EH (cell line): ENCODE measurements at places on chromosomes 12 and 14.

- DNase-seq, result no peak
Measured at GRCh38 chr12:3747543-3747942, 5.4 kb downstream of the CRACR2A start.

GRCh38 chr12:119204131-119204530 is 25.4 kb downstream of the HSPB8 start:
- DNase-seq, result no peak

DNA sequence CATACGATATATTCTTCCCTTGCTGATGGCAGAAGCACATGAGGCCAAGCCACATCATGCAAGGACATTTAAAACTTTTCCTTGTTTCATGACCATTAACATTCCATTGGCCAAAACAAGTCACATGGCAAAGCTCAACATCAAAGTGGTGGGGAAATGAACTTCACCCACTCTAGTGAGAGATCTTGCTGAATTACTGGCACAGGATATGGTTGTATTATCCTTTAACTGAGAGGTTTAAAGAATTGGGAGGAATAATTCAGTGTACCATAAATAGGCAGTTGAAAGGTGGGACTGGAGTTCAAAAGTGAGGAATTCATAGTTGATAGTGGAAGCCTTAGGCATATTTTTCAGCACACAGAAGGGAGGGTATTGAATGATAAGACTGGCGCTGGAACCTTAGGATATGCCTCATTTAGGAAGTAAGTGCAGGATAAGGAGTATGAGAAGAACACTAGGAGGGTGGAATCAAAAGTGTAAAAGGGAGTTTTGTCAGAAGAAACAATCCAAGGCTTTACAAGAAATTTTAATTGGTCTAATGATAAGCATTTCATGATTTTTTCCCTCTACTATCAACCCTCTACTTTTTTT is 398.8 kb downstream of the C12orf75 start:
- no peak for DNase-seq

DNA sequence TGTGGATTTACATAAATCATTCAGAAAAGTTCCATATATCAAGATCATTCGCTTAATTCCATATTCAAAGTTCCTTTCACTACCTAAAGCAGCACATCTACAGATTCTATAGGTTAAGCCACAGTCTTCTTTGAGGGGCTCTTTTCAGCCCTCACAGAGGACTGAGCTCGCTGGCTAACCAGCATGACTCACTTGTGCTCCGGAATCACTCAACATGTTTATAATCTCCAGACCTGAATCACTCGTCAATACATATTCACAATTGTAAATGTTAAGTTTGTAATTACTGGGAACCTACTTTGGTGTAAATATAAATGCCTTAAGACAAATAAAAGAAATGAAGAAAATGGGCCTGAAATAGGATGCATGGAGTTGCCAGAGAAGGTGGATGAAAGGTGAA is 315.7 kb downstream of the TMEM132D start:
- no peak for DNase-seq

GRCh38 chr12:50992819-50993218 is 33.4 kb downstream of the SLC11A2 start:
- DNase-seq, result peak; percentile 43

DNA sequence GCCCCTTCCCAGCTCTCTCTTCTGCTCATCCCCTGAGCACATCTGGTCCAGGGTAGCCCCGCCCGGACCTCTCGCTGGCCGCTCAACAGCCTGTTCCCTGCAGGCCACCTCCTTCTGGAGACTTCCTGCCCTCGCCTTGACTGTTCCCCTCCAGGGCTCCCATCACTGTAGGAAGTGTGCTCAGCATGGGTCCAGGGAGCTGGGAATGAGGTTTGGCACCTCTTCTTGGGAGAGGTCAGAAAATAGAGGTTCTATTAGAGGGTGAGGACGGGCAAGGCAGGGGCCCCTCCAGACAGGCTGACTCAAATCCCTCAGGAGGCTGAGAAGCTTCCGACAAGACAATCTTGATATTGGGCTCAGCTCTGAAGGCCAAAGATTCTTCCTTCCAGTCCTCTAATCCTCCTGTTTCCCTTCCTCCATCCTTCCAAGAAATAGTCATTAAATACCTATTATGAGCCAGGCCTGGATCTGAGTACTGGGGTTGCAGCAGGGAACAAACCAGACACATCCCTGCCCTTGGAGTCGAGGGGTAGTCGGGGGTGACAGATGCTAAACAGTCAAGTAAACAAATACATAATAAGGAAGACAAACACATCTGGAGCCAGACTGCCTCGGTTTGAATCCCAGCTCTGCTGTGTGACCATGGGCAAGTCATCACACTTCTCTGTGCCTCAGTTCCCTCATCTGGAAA is 30.6 kb downstream of the CMKLR1 start:
- DNase-seq, result no peak

- DNase-seq, result no peak
Measured at GRCh38 chr12:104729091-104729490, 229.0 kb downstream of the SLC41A2 start.

DNA sequence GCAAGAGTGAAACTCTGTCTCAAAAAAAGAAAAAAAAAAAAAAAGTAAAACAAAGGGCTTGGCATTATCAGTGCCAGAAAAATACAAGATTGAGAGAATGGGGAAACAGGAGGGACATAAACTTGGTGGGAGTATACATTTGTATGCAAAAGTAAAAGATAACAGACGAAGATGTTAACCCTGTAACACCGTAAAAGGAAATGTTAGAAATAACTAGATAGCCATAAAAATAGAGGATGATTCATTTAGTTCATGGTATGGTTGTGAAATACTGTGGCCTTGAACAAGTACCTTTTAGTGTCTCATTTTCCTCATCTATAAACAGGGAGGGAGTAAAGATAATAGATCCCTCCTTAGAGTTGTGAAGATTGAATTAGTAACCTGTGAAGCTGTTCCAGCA is 33.3 kb downstream of the ATP2A2 start:
- peak; percentile 92 for DNase-seq

DNA sequence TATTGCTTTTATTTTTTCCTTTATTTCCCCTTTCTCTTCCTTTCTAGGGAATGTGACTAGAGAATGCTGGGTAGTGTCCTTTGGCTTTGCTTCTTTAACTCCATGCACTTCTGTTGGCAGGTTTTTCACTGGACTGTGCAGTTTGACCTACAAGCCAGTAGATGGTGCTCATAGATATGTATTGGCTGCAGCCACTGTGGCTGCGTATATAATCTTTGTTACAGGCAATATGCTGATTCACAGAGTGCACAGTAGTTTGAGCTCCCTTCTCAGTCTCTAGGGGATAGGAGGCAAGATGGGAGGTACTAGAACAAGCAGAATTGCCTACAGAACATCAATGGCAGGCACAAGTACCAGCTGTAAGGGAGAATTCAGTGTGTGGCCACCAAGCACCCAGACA is 503.5 kb downstream of the LRFN5 start:
- DNase-seq, result peak; percentile 16

GRCh38 chr12:110846615-110847566 is at the start of gene CCDC63:
Gene CCDC63 (plus strand): TSS chr12:110846987. CDS start chr12:110852955, 5,968 bp downstream.
- DNase-seq, result peak; percentile 30

GRCh38 chr14:41925409-41925808 is 318.7 kb downstream of the LRFN5 start:
- no peak for DNase-seq

DNA sequence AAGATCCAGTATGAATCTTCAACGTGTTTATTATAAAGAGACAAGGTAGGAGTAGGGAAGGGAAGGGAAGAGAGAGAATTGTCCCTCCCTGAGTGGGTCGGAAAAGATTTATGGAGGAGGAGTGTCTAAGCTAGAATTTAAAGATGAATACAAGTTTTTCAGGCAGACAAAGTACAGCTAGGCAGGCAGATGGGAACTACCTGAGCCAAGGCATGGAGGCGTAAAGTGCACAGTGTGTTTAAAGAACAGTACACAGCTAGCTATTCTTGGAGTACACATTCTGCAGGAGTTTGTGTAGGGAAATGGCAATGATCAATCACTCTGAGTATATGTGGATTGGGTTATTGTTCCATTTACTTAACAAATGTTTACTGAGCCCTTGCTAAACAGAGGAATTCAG is 20.1 kb downstream of the PLEKHG7 start:
- no peak for DNase-seq

GRCh38 chr12:61357496-61357895 is 902.7 kb upstream of the USP15 start:
- no peak for DNase-seq

DNA sequence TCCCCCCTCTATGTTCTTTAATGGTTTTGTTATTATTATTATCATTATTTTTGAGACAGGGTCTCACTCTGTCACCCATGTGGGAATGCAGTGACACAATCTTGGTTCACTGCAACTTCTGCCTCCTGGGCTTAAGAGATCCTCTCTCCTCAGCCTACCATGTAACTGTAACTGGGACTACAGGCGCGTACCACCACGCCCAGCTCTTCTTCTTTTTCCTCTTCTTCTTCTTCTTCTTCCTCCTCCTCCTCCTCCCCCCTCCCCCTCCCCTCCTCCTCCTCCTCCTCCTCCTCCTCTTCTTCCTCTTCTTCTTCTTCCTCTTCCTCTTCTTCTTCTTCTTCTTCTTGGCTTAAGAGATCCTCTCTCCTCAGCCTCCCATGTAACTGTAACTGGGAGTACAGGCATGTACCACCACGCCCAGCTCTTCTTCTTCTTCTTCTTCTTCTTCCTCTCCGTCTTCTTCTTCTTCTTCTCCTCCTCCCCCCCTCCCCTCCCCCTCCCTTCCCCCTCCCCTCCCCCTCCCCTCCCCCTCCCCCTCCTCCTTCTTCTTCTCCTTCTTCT is 5.4 kb upstream of the KRT7 start:
- no peak for DNase-seq

- DNase-seq, result no peak
Measured at GRCh38 chr12:7486512-7486911, 17.1 kb downstream of the CD163 start.

DNA sequence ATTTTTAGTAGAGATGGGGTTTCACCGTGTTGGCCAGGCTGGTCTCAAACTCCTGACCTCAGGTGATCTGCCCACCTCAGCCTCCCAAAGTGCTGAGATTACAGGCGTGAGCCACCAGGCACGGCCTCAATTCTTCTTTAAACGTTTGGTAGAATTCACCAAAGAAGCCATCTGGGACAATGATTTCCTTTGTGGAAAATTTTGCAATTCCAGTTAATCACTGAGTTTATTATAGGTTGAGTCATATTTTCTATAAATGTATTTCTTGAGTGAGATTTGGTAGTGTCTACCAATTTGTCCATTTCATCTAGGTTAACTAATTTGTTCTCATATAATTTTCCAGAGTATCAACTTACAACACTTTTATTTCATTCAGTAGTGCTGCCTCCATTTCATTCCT is 683.9 kb upstream of the TMEM132C start:
- peak; percentile 19 for DNase-seq

GRCh38 chr12:8082808-8083100 is 680 bp downstream of the NECAP1 start:
- DNase-seq, result no peak

GRCh38 chr12:40618636-40619035 is 73.6 kb upstream of the CNTN1 start:
- DNase-seq, result peak; percentile 1

DNA sequence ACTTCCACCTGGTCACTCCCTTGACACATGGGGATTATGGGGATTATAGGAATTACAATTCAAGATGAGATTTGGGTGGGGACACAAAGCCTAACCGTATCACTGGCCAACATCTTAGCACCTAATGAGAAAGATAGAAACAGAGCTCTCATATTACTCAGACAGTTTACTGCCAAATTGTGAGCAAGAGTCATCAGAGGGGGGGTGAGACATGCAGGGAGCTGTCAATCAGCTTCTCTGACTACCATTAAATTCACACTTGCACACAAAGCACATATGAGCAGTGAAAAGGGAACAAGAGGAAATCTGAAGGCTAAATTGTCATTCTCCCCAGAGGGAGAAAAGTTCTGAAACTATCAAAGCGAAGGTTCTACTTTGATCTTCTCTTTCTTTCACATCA is 78.1 kb upstream of the GRIN2B start:
- DNase-seq, result no peak

DNA sequence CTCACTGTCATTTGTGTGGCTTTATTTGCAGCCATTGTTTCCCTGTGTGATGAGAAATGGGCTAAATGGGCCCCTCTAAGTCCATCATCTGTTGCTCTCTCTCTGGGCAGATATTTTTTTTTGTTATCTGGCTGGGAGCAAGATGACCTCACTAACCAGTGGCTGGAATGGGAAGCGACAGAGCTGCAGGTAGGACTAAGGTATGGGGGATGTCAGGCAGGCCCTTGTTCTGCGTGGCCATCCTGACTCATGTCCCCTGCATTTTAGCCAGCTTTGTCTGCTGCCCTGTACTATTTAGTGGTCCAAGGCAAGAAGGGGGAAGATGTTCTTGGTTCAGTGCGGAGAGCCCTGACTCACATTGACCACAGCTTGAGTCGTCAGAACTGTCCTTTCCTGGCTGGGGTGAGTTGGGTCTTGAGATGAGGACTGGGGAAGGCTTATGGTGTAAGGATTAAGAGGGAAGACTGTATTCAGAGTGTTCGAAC is 1.3 kb downstream of the MARS1 start:
- DNase-seq, result peak; percentile 45

DNA sequence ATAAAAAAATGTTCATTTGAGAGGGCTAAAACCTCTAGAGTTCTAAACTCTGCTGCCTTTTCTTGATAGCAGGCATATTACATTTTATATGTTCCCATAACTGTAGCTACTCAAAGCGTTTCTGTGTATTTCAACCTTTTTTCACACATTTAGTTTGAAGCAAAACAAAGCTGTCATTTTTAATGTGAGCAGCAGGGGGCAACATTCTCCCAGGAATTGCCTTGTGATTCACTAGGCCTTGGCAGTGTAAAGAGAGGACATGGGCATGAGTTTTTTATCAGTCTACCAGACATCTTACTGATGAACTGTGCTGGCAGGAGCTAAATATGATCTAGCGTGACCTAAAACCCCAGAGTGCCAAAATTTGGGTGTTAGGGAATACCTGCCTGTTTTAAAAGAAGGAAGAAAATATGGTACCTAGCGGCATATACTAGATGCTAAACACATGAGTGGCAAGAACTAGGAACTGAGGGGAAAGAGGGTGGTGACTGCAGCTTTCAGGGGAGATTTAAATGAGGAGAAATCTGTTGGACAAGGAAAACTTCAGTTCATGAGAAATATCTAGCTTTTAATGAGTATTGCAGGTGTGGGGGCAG is 65.3 kb downstream of the IFT43 start:
- peak; percentile 68 for DNase-seq

- no peak for DNase-seq
Measured at GRCh38 chr12:104342635-104343249, 39.2 kb downstream of the EID3 start.

GRCh38 chr12:24947541-24948419 is 1.1 kb downstream of the BCAT1 start:
- peak; percentile 16 for DNase-seq

DNA sequence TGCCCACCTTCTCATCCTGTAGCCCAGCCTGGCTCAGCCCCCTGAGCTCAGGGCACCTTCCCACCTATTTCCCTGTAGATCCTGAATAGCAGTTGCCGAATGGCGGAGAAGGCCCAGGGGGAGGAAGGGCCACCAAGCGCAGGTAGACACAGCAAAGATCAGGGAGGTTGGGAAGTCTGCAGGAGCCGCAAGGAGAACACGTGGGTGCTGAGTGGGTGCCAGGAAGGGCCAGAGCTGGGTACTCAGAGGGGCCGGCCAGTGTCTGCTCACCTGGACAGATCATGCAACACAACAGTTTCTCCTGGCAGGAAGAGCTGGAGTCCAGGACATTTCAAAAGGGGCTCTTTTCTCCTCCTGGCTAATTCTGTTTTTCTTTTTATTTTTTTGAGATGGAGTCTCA is 30.6 kb downstream of the CHGA start:
- no peak for DNase-seq

GRCh38 chr12:109625749-109626377 is 52.3 kb downstream of the MVK start:
- no peak for DNase-seq
